ENCODE measurements at places on chromosomes 6 and 20. TPM values are rescaled to one million over a fixed set of nuclear protein-coding genes. Genes with fewer than 3 reads are reported as not detected.

TGM2 gene
- total RNA-seq = 3.5 TPM

TP53TG5 gene
- not detected for total RNA-seq

PGC gene
- total RNA-seq = not detected

GPX5 gene
- not detected for total RNA-seq

PKHD1 gene
- under 0.01 TPM for total RNA-seq

APCDD1L gene
- total RNA-seq = not detected

PLN gene
- total RNA-seq = 0.46 TPM

All from diencephalon (tissue), 1 donor.